ENCODE measurements at places on chromosomes 13 and 19.
A peak's percentile ranks its signal among the peaks of the same experiment; 100 is the strongest.

DNA sequence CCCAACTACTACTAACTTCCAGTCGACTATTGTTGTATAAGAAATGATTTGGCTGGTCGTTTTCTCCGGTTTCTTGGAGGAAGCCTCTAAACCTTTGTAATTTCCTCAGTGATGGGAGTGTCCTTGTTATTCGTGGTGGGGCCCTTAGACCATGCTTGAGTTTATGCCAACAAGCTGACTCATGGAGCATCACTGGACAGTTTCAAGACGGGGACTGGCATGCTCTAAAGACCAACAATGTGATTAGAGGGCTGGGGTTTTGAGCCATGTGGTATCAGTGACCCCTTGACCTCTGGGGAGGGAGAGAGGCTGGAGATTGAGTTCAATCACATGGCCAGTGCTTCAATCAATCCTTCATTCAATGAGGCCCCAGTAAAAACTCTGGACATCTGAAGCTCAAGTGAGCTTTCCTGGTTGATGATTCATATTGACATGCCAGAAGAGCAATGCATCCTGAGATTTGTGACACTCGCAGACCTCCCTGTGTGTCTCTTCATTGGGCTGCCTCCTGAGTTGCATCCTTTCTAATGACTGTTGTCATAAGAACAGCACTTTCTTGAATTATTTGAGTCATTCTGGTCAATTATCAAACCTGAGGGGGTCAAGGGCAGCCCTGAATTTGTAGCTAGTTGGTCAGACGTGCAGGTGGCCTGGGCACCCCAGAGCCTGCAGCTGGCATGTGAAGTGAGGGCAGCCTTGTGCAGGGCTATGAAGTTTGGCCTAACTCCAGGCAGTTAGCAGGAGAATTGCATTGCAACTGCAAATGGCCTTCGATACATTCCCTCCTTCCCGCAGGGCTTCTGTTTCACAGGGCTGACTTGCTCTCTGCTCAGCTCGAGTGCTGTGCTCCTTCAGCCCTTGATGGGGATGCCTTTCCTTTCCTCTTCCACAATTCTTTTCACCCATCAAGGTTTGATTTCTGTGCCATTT lies 246.5 kb downstream of the FGF9 start:
- no peak for DNase-seq

DNA sequence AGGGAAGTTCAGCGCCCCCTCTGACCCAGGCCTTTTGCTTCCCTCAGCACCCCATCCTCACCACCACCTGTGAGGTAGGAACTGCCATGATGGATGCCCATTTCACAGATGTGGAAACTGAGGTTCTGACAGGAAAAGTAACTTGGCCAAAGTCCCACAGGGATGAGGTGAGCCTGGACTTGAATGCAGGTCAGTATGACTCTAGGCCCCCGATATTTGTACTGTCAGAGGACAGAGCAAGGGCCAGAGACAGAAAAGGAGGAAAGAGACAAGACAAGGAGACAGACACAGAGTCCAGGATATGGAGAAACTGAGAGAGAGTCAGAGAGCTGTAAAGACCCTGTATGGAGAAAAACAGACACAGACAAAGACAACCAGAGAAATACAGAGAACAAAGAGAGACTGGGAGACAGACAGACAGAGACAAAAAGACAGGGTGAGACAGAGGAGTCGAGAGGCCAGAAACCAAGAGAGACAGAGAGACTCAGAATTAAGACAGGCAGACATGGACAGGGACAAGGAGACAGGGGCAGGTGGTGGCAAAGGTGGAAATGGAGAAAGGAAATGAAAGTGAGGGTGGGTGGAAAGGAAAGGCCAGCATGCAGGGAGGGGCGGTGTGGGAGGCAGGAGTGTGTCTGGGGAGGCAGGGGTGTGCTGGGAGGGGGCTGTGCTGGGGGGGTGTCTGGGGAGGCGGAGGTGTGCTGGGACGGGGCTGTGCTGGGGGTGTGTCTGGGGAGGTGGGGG lies 5.0 kb downstream of the ERFL start:
- no peak for DNase-seq

DNA sequence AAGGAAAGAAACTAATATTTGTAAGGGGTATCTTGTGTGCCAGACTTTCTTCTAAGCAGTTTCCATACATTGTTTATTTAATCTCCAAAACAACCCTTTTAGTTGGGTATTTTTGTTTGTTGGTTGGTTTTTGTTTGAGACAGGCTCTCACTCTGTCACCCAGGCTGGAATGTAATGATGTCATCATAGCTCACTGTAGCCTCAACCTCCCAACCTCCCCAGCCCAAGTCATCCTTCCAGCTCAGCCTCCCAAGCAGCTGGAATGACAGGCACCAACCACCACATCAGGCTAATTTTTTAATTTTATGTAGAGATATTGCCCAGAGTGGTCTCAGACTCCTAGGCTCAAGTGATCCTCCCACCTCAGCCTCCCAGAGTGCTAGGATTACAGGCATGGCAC lies 41.2 kb upstream of the LSM14A start:
- DNase-seq, result no peak

DNA sequence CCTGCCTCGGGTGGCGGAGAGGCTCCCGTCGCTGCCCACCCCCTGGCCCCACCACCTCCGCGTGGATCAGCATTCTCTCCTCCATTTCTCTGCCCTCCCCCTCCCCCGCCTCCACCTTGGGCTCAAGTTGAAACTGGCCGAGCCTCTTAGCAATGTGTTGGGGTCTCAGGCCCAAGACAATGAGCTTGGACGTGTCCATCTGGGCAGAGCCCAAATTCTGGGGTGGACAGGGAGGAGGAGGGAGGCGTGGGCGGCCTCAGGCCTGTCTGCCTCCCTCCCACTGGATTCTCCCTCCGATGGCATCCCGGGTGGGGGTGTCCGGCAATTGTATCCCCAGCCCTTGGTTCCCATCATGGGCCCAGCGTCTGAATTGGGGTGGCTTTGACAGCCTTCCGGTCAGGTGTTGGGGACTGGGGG lies 1.2 kb downstream of the CELF5 start:
- no peak for DNase-seq

DNA sequence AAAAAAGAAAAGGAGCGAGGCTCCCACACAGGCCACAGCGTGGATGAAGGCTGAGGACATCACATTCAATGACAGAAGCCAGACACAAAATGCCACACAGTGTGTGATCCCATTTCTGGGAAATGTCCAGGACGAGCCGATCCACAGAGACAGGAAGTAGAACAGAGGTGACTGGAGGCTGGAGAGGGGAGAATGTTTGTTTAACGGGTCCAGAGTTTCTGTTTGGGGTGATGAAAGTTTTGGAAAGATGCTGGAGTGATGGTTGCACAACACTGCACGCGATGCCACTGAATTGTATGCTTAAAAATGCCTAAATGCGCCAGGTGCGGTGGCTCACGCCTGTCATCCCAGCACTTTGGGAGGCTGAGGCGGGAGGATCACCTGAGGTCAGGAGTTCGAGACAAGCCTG lies 650 bp upstream of the FUT5 start:
- DNase-seq, result no peak

- DNase-seq, result no peak
These were observed 1221.1 kb downstream of the SLITRK1 start for GRCh38 chr13:82661126-82661525.

- DNase-seq, result no peak
These were observed 12.8 kb downstream of the ONECUT3 start for GRCh38 chr19:1765904-1766799.

- DNase-seq, result no peak
These were observed 65.5 kb downstream of the TBC1D4 start for GRCh38 chr13:75416327-75417011.

GRCh38 chr13:51523082-51523518 lies 61.2 kb upstream of the WDFY2 start:
- peak; percentile 59 for DNase-seq

DNA sequence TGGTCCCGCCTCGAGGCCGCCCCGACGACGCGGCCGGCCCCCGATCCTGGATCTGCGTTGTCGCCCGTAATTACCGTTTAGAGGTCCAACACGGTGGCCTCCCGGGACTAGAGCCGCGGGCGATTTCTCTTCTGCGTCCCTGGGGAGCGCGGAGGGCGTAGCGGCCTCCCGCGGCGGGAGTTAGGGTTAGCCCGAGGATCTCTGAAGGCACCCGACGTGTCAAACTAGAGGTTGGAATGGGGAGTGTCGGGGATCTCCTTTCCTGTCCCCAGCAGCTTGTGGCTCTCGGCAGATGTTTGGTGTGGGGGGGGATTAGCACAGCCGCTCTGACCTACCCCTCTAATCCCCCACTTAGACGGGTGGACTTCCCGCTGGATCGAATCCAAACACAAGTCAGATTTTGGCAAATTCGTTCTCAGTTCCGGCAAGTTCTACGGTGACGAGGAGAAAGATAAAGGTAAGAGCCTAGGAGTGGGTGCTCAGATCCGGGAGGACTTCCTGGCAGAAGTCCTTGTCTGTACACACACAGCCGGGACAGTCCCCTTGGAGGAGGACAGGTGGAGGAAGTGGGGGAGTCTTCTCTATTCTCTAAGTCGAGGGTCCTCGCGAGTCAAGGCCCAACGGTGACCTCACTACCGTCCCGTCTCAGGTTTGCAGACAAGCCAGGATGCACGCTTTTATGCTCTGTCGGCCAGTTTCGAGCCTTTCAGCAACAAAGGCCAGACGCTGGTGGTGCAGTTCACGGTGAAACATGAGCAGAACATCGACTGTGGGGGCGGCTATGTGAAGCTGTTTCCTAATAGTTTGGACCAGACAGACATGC lies 581 bp downstream of the CALR start:
- DNase-seq, result peak; percentile 30

GRCh38 chr13:47067306-47067705 lies 170.5 kb upstream of the HTR2A start:
- DNase-seq, result no peak

GRCh38 chr19:33442706-33443105 lies 69.2 kb downstream of the CEBPG start:
- no peak for DNase-seq

- no peak for DNase-seq
These were observed 13.6 kb downstream of the C13orf42 start for GRCh38 chr13:51097353-51098043.

DNA sequence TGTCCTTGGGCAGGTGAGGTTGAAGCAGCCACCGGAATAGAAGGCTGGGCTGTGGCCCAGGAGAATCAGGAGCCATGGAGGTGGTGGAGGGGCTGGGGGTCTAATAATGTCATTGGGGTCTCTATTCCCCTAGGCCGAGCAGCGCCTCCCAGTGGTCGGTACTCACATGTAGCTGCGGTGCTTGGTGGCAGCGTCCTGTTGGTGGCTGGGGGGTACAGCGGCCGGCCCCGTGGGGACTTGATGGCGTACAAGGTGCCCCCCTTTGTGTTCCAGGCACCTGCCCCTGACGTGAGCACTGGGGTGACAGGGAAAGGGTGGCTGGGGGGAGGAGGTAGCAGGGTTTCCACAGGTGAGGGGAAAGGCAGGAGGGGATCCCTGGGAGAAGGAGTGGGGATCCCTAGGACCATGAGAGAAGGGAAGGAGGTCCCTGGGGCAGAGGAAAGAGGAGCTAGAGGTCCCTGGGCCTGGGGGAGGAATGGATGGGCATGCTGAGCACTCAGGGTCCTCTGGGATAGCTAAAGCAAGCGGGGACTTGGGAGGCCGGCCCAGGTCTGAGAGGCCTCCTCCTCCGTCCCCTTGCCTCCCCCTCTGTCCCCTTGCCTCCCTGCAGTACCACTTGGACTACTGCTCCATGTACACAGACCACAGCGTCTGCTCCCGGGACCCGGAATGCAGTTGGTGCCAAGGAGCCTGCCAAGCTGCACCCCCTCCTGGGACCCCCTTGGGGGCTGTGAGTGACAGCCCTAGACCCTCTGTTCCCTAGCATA lies 18.1 kb downstream of the MEGF8 start:
- DNase-seq, result no peak

All from astrocyte (in vitro differentiated cells and primary cell).